Activated gamma-delta T cell treated with anti-CD3 and anti-CD28 coated beads, Interleukin-2, amount 50 U/mL, for 16 hours (primary cell): ENCODE measurements at places on chromosomes 12 and 14.

GRCh38 chr12:64028541-64028940 lies 184.0 kb downstream of the SRGAP1 start:
- DNase-seq, result no peak

- DNase-seq, result no peak
These were observed 803.7 kb upstream of the TMEM132C start for GRCh38 chr12:127463237-127463636.

GRCh38 chr12:57816855-57817151 lies 1.7 kb downstream of the AVIL start:
- no peak for DNase-seq

DNA sequence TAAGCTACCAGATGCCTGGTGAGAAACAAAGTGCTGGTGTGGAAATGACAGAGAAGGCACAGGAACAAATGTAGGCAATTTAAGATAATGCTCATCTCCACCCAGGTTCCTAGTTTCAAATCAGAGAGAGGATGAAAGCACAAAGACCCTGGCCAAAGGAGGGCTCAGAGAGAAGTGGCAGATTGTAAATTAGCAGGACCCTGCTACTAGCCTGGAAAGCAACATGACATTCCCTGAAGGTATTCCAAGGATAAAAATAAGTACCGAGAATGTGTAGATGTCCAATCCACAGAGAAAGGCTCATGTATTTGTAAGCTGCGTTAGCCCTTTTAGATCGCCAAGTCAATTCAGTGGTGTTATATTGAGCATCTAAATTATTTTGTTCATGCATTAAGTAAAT lies 324.0 kb downstream of the TMEM117 start:
- DNase-seq, result no peak

DNA sequence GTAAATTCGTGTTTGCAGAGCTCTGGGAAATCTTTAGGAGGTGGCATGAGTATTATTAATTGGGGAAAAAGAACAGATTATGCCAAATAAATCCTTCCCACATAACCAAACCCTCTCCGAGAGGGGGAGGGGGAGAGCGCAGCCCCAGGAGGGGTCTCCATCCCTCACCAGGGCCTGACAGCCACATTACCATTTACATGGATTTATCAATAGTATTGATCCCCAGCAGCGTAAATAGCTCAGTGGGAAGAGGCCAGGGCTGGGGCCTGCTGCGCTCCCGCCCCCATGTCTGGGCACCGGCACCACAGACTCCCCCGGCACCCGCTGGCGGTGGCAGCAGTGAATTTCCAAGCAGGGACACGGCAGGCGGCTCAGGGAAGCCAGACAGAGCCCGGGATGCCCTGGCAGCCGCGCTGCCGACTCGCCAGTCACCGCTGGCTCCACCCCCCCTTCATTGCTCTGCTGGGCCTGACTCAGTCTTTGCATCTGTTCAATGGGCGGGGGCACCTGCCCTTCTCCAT lies 2.4 kb downstream of the NCOR2 start:
- DNase-seq, result no peak

DNA sequence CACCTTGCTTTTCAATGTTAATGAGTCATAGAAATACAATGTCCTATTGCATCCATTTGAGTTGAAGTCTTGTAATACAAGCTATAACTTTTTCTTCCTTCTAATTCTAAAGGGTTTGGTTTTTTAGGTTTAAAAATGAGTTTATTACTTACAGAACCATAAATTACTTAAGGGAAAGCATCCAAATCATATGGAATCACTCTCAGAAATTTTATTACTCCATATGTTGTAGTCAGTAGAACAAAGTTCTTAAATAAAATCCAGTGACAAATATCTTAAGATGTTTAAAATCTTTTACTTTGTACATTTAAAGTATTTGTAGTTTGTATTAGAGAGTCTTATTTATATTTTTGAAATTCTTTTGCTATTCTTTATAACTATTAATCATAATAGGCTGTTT lies 253.2 kb downstream of the IPO8 start:
- no peak for DNase-seq

GRCh38 chr12:120399531-120399930 lies 30.6 kb upstream of the MSI1 start:
- no peak for DNase-seq

- DNase-seq, result no peak
These were observed 1.5 kb downstream of the CHD4 start for GRCh38 chr12:6605421-6606330.

DNA sequence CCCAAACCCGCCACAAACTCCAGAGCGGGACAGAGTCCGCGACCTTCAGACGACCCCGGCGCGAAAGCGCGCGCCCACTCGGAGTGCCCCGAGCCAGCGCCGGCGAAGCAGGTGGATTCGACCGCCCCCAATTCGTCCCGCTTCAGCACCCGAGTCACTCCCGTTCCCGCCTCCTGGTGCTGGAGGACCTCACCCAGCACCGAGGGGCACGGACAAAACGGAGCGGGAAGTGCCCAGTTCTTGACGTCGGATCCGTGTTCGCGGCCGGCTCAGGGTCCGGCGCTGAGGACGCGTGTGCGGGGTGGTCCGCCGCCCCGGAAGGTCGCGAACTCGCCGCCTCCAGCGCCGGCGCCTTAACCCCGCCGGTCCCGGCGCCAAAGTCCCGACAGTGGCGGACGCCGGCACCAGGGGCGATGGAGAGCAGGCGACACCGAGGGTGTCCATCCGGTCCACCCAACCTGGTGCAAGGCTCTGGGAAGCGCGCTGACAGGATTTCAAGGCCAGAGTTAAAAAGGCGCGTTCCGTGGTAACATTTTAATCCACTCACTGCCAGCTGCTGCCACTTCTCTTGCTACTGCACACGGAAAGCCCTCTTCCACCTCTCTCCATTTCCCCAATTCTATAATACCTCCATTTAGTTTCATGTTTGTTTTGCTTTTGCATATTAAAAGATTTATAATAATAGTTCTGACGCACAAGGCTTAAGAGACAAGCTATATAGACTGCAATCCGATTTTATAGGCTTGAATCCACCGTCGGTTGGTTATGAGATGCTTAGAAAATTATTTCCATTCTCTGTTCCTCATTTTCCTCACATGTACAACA lies 240.0 kb upstream of the CPNE8 start:
- no peak for DNase-seq

GRCh38 chr12:56886319-56886718 lies 47.9 kb downstream of the SDR9C7 start:
- DNase-seq, result no peak

- DNase-seq, result no peak
These were observed 2.6 kb downstream of the GPR162 start for GRCh38 chr12:6824085-6824775.

GRCh38 chr12:60191676-60192359 lies 596.0 kb downstream of the SLC16A7 start:
- DNase-seq, result no peak

- DNase-seq, result no peak
These were observed 67.0 kb upstream of the DYNC1H1 start for GRCh38 chr14:101897326-101897725.

DNA sequence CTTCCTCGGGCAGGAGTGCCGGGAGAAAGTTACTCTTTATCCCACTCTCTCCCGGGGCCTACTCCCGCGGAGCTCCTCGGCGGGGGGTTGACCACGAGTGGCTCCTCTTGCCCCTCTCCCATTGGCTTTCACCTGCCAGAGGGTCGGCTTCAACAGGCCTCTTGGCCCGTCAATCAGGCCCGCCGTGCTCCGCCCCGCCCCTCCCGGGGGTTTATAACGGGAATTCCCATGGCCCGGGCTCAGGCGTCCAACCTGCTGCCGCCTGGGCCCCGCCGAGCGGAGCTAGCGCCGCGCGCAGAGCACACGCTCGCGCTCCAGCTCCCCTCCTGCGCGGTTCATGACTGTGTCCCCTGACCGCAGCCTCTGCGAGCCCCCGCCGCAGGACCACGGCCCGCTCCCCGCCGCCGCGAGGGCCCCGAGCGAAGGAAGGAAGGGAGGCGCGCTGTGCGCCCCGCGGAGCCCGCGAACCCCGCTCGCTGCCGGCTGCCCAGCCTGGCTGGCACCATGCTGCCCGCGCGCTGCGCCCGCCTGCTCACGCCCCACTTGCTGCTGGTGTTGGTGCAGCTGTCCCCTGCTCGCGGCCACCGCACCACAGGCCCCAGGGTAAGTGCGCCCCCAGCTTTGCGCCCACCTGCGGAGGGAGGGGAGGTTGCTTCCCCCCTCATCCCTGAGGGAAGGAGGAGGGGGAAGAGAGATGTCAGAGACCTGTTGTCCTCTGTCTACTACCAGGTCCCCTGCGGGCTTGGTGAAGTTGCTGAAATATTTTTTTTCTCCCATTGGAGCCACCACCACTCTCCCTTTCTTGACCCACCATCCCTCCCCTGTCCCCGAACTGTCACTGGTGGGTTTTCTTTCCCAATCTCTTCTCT lies at the start of gene SMOC1:
SMOC1 (plus strand) TSS at position 242 of the 869 bp plus-strand sequence; CDS start at position 505, 263 bp downstream.
- no peak for DNase-seq

DNA sequence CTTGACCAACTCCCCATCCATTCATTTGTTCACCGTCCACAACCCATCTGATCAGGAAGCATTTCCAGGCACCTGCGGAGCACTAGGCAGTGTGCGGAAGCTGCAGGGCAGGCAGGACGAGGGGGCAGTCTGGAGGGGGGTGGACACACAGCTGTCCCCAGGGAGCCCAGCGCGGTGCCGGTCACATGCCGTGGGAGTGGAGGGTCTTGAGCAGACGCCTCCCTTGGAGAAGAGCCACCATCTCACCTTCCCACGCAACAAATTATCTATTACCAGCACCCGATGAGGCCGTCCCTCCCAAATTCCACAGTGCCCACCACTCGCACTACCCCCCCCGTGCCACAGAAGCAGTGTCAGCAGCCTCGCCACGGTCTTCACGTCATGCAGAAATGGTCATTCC lies 10.8 kb downstream of the DLK1 start:
- no peak for DNase-seq

DNA sequence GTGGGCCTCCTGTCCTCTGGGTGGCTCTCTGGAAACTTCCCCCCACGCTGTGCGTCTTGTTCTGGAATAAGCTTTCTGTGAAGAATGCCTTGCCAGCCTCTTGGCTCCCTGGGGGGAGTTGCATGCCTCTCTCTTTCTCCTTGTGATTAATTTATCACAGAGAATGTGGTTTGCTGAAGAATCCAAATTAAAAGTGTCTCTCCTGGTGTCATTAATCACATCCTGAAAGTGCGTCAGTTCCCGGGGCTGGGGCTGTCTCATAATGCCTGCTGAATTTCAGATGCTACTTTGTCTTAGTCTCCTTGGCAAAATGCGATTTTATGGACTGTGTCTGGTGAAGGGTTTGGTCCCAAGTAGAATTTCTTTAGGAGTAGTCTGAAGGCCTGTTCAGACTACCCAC lies 787.7 kb upstream of the TMEM132C start:
- DNase-seq, result no peak

GRCh38 chr12:97960741-97961608 lies 498.4 kb downstream of the RMST start:
- DNase-seq, result no peak

- no peak for DNase-seq
These were observed 838 bp downstream of the LRIG3 start for GRCh38 chr12:58919231-58920101.

DNA sequence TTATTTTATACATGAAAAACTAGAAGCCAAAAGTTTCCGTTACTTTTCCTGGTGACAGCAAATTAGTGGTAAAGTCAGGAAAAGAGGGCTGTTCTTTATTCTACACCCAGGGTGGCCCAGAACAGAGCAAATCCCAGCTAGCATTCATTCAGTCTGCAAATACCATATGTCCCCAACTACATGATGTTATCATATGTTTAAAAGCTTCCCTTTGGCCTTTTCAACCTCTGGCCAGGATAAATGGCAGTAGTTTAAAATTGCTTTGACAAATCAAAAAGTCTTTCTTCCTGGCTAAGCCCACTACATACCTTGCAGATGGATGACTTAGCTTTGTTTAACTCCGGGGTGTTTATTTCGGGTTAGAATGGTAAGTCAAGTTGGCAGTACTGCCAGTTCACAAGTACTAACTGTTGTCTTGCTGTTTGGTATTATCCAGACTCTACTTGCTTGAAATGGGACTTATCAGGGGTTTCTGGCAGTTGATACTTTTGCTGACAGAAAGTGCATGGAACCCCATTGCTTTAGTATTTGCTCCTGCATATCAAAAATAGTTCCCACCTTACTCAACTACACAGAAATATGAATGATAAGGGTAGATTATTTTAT lies 69.7 kb downstream of the PKP2 start:
- no peak for DNase-seq

GRCh38 chr12:98741556-98742265 lies 96.6 kb downstream of the APAF1 start:
- DNase-seq, result no peak

DNA sequence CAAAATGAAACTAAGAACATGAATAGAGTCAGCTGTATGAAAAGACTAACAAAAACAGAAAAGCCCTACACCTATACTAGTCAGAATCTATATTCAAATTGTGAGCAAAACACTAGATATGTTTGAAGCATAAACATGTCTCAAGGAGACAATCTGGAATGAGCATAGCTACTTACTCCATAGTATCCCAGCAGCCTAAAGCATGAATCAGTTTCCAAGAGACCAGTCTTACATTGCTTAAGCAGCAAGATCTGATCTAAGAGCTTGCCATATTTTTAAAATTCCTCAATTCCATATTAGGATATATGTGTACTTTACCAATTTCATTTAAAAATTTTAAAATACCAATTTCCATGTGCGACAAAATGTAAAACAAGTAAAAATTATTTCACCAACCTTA lies 7.7 kb downstream of the CAPS2 start:
- DNase-seq, result no peak

DNA sequence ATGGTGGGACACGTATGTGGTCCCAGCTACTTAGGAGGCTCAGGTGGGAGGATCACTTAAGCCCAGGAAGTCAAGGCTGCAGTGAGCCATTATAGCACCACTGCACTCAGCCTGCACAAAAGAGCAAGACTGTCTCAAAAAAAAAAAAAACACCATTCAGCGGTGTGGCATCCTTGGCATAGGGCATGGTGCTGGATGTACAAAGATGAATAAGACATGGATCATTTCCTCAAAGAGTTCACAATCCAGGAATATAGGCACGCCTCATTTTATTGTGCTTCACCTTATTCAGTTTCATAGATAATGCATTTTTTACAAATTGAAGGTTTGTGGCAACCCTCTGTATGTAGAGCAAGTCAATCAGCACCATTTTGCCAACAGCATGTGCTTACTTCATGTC lies 6.4 kb downstream of the CINP start:
- no peak for DNase-seq

- DNase-seq, result no peak
These were observed 19.4 kb downstream of the SERPINA1 start for GRCh38 chr14:94368956-94369355.

- DNase-seq, result no peak
These were observed 21.0 kb upstream of the MAP1LC3B2 start for GRCh38 chr12:116538076-116538591.

- DNase-seq, result no peak
These were observed 49.6 kb downstream of the CAND1 start for GRCh38 chr12:67318786-67319185.

DNA sequence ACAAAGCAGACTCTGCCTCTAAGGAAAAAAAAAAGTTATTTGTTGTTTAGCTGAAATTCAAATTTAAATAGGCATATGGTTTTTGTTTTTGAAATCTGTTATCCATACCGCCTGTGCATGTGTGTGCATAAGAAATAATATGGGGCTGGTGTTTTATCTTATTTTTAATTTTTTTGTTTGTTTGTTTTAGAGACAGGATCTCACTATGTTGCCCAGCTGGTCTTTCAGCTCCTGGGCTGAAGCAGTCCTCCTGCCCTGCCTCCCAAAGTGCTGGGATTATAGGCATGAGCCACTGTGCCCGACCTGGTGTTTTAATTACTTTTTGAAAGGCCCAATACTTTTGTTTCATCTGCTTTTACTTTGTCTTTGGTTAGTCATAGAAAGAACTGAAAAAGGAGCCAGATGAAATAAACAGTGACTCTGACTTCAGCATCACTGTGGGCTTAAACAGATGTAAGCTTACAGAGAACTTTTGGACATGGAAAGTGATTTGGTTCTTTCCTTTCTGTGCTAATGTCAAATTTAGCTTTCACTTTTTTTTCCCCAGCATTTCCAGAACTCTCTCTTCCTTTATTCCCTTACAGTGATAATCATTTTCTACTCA lies 37.2 kb downstream of the SUPT16H start:
- no peak for DNase-seq
